ENCODE measurements at places on chromosomes 2 and 18.

GRCh38 chr2:40209761-40210160 lies 242.1 kb downstream of the SLC8A1 start:
- no peak for DNase-seq

DNA sequence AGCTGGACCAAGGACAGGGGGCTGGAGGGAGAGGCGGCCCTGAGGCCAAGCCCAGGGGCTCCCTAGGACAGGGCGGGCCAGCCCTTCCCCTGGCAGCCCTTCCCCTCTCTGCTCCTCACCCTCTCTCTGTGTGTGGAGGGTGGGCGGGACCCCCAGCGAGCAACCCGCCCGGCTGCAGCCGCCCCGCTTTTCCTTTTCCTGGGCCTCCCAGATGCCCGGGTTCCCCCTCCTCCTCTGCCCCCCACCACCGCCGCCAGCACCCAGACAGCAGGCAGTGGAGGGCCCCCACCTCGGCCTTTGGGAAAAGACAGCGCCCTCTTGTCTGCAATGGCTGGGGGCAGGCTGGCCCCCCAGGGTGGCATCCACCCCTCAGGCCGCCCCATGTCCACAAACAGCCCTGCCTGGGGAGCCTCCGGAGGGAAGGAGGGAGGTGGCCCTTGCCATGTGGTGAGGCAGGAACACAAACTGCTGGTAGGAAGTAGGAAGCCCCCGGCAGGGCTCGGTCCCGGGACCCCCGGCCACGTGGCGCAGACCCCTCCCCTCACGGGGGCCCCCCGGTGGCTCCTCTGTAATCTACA lies 135.1 kb upstream of the CTDP1 start:
- DNase-seq = no peak

DNA sequence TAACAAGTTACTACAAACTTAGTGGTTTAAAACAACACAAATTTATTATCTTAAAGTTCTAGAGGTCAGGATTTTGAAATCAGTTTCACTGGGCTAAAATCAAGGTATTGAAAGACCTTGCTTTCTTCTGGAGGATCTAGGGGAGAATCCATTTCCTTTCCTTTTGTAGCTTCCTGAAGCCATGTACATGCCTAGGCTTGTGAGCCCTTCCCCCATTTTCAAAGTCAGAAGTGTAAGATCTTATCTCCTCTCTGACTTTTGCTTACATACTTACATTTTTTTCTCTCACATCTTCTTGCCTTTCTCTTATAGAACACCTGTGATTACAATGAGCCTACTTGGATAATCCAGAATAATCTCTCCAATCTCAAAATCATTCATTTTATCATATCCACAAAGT lies 78.7 kb upstream of the MBOAT2 start:
- DNase-seq = no peak

GRCh38 chr2:186294248-186294888 lies 191.7 kb upstream of the ZC3H15 start:
- DNase-seq = no peak

DNA sequence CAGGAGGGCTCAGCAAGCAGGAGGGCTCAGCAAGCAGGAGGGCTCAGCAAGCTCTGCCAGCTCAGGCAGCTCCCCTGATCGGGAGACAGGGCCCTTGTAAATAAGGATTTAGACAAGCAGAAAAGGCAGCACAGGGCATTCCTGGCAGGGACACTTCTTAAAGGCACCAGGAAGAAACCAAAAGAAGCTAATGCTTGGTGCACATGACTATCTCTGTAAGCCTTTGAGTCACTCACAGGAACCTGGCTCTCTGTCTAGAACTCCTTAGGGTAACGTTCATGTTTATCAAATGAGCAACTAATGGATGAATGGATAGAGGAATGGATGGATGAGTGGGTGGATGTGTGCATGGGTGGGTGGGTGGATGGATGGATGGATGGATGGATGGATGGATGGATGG lies 28.4 kb downstream of the TMEM37 start:
- no peak for DNase-seq

- no peak for DNase-seq
These were observed 171.8 kb downstream of the UBR3 start for GRCh38 chr2:169999054-169999453.

DNA sequence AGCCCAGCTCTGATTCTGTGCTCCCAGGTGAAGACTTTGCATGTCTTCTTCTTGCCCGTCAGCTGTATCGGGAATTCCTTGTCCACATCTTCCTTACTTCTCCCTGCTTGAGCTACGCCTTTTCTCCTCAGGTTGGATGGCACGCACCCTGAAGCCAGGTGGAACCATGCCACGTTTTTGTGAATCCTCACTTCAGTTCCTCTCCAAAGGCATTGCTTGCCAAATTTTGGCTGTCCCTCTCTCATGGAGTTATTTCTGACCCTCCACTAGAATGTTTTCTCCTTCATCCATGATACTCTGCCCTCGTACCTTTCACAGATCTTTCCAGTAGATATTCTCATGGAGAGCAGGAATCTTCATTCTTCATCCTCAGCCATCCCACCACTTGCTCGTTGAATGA lies 20.2 kb downstream of the ZCCHC2 start:
- no peak for DNase-seq

- DNase-seq = no peak
These were observed 25.5 kb upstream of the SNED1 start for GRCh38 chr2:240972636-240973521.

DNA sequence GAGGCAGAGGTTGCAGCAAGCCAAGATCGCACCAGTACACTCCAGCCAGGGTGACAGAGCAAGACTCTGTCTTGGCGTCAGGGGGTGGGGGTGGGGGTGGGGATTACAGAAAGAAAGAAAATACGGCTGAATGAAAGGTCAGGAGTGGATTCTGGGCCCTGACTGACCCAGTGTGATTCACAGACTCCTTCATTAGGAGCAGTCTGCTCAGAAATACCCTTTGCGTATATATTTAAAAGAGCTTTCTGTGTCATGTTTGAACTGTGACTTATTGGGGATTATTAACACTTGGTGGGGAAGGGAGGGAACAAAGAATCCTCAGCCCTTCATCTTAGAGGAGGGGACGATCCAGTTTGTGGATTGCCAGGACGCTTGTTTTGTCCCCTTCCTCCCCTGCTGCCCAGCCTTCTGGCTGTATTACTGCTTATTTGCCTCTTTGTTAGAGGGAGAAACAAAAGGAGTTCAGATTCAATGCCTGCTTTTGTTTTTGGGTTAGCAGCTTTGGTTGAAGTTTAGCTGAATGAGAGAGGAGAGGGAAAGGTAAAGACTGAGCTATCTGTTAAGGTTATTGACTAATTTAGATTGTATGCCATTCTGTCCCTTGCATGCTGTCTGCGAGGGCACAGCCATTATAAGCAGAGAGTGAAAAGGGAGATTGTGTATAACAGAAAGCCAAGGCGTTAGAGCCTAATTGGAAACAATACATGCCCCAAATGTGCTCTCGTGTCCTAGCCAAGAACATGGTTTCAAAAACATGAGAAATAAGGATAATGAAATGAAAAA lies 118.3 kb downstream of the FMNL2 start:
- DNase-seq = no peak

All from stimulated activated CD8-positive, alpha-beta memory T cell treated with anti-CD3 and anti-CD28 coated beads, Interleukin-4, amount 100 ng/mL, for 1 hour (primary cell).